ENCODE measurements at places on chromosomes 4 and X. TPM values are rescaled to one million over a fixed set of nuclear protein-coding genes. Genes with fewer than 3 reads are reported as not detected.
A peak's percentile ranks its signal among the peaks of the same experiment; 100 is the strongest.

DUSP9 gene
- total RNA-seq: under 0.01 TPM

GRCh38 chr4:153447175-153447905 lies 18.8 kb upstream of the TMEM131L start:
- peak; percentile 15 for DNase-seq

EVC2 gene
- 10.4 TPM for total RNA-seq

GRCh38 chr4:125572601-125573000 lies 257.8 kb downstream of the FAT4 start:
- no peak for DNase-seq

GRCh38 chr4:2258091-2259035 lies 3.5 kb downstream of the MXD4 start:
- no peak for DNase-seq

All from dermis microvascular lymphatic vessel endothelial cell (primary cell).